ENCODE measurements at places on chromosomes 16 and 17.
A peak's percentile ranks its signal among the peaks of the same experiment; 100 is the strongest.

- peak; percentile 25 for DNase-seq
Observed at GRCh38 chr17:40548982-40549685, 16.1 kb downstream of the CCR7 start.

- no peak for DNase-seq
Observed at GRCh38 chr16:75501359-75501758, 6.1 kb upstream of the CHST6 start.

- DNase-seq, result no peak
Observed at GRCh38 chr16:61871837-61872777, 164.1 kb downstream of the CDH8 start.

DNA sequence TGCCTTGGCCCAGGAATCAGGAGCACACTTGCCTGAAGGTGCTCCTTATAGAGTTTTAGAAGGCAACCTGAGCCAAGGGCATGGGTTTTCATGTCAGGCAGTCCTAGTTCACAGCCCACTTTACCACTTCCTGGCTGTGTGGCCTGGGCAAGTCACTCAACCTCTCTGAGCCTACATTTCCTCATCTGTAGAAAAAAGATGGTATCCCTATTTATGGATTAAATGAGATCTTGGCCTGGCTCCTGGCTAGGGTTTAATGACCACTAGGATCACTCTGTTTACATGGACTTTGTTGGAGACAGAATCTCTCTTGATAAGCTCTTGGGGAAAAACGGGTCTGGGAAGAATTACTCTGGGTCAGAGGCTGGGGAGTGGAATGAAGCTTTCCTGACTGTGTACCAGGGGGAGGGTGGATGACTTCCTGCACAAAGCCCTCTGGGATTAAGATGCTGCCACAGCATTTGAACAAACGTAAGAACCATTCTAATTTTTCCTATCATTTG, 2.3 kb downstream of the MT2A start:
- DNase-seq, result peak; percentile 59

- DNase-seq, result no peak
Observed at GRCh38 chr17:36661047-36661666, 59.8 kb downstream of the MRM1 start.

- DNase-seq, result no peak
Observed at GRCh38 chr16:53131050-53131362, 76.2 kb downstream of the CHD9 start.

DNA sequence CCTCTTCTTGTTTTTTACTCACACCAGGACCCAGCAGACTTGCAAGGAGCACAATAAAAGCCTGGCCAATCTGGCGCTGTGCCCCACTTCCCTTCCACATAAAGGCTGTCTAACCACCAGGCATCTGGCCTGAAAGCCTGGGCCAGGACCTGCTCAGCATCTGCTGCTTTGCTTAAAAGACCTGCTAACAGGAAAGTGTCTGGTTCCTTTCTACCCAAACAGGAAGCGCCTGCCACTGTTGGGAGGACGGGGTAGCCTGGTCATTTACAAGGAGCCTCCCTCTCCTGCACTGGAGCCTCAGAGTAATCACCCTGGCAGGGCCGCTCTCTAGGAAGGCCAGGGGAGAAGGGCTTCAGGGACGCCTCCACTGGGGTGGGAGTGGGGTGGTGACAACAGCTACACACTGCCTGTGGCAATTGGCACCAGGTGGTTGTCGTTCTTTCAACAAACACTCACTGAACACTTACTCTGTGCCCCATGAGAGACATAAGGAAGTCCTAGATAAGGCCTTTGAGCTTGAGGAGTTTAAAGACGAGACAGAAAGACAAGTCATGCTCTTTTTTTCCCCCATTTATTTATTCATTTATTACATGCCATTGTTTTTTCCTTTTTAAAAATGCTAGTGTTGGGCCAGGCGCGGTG, 6.3 kb upstream of the MMP28 start:
- peak; percentile 44 for DNase-seq

- DNase-seq, result no peak
Observed at GRCh38 chr17:46115699-46116098, 77.5 kb downstream of the KANSL1 start.

- peak; percentile 34 for DNase-seq
Observed at GRCh38 chr16:351804-352520, 561 bp downstream of the AXIN1 start.

DNA sequence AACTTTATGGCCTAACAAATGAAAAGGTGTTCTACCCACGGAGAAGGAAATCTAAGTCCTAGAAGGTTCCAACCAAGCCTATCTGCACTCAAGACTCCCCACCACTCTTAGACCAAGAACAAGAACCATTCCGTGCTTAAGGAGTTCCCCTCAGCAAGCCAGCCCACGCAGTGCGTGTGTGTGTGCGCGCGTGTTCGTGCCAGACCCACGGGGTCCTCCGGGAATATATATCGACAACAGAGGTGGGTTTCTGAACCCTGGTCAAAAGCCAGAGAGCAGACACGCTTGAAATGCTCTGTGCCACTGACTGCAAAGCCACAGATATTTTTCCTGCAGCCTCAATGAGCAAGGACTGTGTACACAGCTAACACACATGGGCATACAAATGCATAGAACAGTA, 70.7 kb downstream of the SLC39A11 start:
- DNase-seq, result no peak

GRCh38 chr16:64206862-64207261, 915.0 kb downstream of the CDH11 start:
- DNase-seq, result no peak

GRCh38 chr16:17277981-17278381, 192.8 kb downstream of the XYLT1 start:
- no peak for DNase-seq

- DNase-seq, result no peak
Observed at GRCh38 chr16:27083861-27084261, 17.1 kb downstream of the C16orf82 start.

GRCh38 chr16:49964973-49965372, 60.1 kb upstream of the CNEP1R1 start:
- DNase-seq, result no peak

DNA sequence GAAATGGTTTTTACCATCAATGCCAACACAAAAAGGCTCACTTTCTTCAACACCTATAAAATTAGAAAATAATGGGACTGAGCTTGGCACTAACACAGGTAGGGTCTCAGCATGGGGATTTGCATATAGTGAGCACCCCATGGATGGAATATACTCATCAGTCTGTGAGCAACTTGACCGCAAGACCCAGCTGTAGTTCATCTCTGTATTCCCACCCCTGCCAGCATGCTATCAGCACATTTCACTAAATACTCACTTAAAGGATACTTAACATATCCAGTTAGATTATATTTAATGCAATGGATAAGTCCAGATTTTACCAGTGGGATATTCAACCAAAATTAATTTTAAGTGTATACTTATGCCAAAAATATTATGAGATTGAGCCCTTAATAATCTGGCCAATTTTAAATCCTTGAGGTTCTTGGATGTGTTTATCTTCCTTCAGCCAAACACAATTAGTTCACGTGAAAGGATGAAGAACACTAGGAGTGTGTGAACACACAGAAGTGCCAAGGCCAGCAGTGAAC, 66.7 kb downstream of the C16orf95 start:
- no peak for DNase-seq

DNA sequence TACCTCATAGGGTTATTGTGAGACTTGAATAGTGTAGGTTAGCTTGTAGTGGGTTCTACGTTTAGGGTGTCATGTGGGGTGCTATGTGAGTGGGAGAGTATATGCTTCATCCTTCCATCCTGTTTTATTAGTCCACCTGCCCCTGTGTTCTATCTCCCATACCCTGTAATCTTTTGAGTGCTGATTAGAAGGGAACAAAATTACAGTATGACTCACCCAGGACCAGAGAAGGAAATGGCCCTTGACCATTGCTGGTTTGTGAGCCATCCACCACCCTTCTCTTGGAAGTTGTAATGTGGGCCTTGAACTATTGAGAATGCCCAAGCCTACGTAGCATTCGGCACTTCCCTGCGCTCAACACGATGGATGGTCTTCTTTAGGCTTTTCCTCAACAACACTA, 17.1 kb downstream of the SAP30BP start:
- DNase-seq, result no peak

Measured in activated CD8-positive, alpha-beta T cell treated with anti-CD3 and anti-CD28 coated beads, Interleukin-2, amount 10 ng/mL, durations not matched to agents 7 days and 5 days (primary cell).